ENCODE measurements at places on chromosomes 13 and 19.

DNA sequence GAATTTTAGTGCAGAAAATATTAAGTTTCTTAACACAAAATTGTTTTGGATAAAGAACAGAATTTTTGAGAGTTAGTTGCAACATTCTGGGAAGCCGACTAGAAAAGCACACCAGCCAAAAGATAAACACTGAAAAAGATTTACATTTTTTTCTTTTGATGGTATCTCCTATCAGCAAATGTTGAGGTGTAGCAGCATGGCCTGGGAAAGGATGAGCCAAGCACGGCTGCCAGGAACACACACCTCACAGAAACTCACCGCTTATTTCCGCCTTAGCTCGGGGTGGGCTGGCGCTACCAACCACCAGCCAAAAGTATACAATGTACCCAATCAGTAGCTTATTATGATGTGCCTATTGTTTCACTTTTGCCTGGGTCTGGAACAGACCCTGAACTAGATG, 134.7 kb downstream of the MIPEP start:
- no peak for DNase-seq

- DNase-seq, result peak; percentile 43
Observed at GRCh38 chr13:51674276-51674675, 90.0 kb downstream of the WDFY2 start.

DNA sequence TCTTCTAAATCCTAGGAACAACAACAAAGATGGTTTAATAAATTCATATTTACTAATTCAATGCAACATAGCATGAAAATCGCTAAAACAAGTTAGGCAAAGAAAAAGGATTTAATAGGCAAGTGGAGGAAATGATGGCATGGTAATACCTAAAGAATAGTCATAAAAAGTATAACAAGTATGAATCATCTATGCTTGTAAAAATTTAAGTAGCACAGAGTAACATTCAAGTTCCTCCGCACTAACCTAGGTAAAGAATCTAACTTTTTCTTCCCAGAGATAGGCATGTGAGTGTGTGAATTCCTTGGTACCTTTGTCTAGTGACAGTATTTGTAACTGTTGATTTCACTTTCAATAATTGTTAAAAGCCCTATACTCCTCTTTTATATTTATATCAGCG, 42.6 kb downstream of the RCBTB2 start:
- no peak for DNase-seq

- DNase-seq, result no peak
Observed at GRCh38 chr19:56142087-56142787, 1.1 kb downstream of the ZNF444 start.

DNA sequence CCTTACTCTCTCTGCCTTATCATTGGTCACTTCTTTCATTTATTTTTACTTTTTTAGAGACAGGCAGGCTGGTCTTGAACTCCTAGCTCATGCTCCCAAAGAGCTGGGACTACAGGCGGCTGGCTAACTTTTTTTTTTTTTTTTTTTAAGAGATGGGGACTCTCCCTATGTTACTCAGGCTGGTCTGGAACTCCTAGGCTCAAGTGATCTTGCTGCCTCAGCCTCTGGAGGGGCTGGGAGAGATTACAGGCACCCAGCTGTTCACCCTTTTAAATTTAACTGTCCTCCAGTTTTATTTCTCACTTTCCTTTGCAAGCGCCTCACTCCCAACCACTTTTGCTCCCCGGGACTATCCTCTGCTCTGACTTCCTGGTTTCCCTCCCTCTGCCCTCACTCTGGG, 5.6 kb upstream of the CLDN10 start:
- DNase-seq, result no peak
